ENCODE measurements at places on chromosomes 6 and 20. TPM values are rescaled to one million over a fixed set of nuclear protein-coding genes. Genes with fewer than 3 reads are reported as not detected.

- no peak for DNase-seq
Measured at GRCh38 chr20:22426772-22427171, 157.6 kb downstream of the FOXA2 start.

GRCh38 chr6:13194852-13195251 lies 133.5 kb downstream of the TBC1D7 start:
- DNase-seq = peak; percentile 51

DNA sequence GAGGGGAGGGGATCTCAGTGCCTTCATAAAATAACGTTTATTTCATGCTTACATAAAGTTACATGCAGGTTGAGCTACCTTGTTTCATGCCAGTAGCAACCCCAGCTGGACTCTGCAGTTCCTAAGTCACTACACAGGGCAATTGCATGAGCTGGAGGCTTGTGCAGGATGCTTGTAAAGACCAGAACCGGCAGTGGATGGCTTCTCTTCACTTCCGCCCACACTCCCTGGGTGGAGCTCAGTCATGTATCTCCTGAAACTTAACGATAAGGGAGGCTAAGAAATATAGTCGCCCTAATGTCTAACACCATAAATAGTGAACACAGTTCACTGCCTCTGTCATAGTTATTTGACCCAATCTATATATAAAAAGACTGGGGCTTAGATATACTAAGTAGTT lies 99.4 kb upstream of the RAB32 start:
- no peak for DNase-seq

The PPARD gene
- total RNA-seq = 5.6 TPM

DNA sequence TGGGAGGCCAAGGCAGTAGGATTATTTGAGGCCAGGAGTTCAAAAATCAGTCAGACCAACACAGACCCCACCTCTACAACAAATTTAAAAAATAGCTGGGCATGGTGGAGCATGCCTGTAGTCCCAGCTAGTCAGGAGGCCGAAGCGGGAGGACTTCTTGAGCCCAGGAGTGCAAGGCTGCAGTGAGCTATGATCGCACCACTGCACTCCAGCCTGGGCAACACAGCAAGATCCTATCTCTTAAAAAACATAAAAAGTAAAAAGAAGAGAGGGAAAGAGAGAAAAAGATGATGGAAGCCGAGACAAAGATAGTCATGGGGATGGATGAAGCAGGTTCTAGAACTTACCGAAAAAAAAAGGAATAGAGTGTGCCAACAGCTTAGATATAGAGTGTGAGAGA lies 25.8 kb upstream of the RPP40 start:
- DNase-seq = no peak

GRCh38 chr6:95517004-95517403 lies 60.3 kb upstream of the MANEA start:
- DNase-seq = no peak

GRCh38 chr6:43972913-43973300 lies 154.3 kb downstream of the MRPL14 start:
- peak; percentile 90 for DNase-seq

- DNase-seq = peak; percentile 4
Measured at GRCh38 chr6:99467509-99468106, 42.5 kb upstream of the PNISR start.

The SOBP gene
- total RNA-seq = 2.1 TPM

DNA sequence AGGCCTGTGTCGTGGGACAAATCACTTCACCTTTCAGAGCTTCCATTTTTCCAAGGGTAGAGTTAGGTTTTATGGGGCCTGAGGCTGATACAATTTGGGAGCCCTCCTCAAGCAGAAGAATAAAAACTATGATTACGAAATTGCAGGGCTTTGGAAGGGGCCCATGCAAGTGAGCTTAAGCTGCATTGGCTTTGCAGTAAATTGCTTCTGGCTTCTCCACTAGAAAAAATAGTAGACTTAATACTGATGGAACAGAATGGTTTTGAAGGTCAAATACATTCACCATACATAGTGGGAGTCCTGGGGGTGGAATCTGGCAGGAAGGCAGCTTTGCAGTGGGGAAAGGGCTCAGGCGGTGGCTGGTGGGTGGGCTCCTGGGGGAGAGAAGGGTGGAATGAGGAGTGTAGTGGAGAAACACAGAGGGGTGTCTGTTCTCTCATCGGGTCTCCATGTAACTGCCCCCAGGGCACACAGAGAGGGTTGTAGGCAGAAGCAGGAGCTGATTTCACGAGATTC lies 55.9 kb upstream of the RNF24 start:
- no peak for DNase-seq

The SNAI1 gene
- 1.7 TPM for total RNA-seq

GRCh38 chr6:3869632-3870527 lies 20.7 kb downstream of the FAM50B start:
- DNase-seq = no peak

The BNIP5 gene
- total RNA-seq = not detected

- peak; percentile 91 for DNase-seq
Measured at GRCh38 chr6:47083586-47084047, 41.5 kb upstream of the ADGRF1 start.

DNA sequence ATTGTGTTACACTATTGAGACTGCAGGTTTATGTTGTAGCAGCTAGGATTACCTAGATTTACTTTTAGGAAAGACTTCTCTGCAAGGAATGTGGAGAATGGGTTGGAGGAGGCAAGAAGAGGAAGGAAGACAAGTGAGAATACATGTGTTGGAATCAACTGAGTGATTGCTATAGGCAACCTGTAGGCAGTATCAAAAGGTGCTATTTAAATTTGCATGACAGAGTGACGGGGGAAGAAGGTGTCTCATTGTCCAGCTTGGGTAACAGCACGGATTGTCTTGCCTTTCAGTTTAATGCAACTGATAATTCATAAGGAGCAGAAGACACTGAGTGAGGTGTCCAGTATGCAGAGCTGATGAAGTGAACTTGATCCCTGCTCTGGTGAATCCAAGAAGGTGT lies 19.4 kb downstream of the SERPINB9 start:
- no peak for DNase-seq

All from Daoy (cell line).